Mammary epithelial cell (primary cell): ENCODE measurements at places on chromosomes 7 and 10. TPM values are rescaled to one million over a fixed set of nuclear protein-coding genes. Genes with fewer than 3 reads are reported as not detected.

Gene PLA2G12B
- not detected for polyA plus RNA-seq

Gene GIMAP2
- 0.31 TPM for polyA plus RNA-seq

Gene DBF4
- polyA plus RNA-seq = 8.2 TPM

Gene HIBADH
- polyA plus RNA-seq = 37.6 TPM

Gene CH25H
- polyA plus RNA-seq = not detected

Gene LRRN3
- 0.02 TPM for polyA plus RNA-seq

Gene KCNH2
- polyA plus RNA-seq = not detected

Gene FZD1
- polyA plus RNA-seq = 3.0 TPM

Gene NUTM2E
- not detected for polyA plus RNA-seq

Gene RHBDD2
- polyA plus RNA-seq = 50.8 TPM
